ENCODE measurements at places on chromosomes 5 and 9.

- no peak for DNase-seq
Measured at GRCh38 chr5:126971455-126972031, 58.8 kb downstream of the MARCHF3 start.

- DNase-seq, result peak; percentile 85
Measured at GRCh38 chr9:133375724-133376654, at the start of the genes STKLD1 and SURF4. Gene STKLD1, plus strand, starts transcription at chr9:133376366. Its CDS starts 108 bp downstream, at chr9:133376474. Gene SURF4, minus strand, starts transcription at chr9:133376060. Its CDS starts 91 bp downstream, at chr9:133375969.

DNA sequence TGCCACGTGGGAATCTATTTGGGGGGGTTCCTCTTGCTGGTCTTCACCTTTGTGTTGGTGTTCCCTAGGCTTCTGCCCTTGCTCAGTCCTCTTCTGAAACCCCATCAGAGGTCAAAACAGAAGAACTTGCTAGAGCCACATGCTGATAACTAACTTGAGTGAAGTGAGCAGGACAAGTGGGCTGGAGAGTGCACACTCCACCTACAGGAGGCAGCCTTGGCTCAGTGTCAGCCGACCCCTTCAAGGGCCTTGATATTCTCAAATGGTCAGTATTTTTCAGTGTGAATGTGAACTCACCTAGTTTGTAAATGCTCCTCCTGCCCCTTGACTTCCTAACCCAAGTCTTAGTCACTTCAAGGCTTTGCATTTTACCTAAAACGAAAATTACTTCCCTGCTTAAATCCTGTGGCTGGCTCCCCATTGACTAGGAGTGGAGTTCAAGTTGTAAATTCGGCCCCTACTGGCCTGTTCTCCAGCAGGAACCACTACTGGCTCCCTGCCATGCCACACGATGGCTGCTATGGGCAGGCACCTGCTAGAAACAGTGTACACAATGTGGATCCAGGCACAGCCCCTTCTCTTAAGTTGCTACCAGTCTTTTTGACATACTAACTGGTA is 3.6 kb upstream of the SLC1A3 start:
- no peak for DNase-seq

DNA sequence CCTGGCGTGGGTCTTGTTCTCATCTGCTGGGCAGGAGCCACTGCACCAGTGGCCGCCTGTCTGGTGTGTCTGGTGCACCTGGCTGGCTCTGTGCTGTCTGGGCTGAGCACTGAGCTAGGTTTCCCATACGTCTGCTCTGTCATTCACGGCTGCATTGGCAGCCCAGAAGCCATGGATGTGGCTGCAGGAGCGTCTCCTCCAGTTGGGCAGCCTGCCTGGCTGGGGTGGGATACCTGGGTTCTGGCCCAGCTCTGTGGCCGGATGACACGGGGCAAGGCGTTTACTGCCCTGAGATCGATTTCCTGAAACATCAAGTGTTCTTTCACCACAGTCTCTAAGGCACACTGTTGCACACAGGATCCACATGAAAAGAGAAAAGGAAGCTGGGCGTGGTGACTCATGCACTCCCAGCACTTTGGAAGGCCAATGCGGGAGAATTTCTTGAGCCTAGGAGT is 25.5 kb upstream of the SLC25A51 start:
- no peak for DNase-seq

DNA sequence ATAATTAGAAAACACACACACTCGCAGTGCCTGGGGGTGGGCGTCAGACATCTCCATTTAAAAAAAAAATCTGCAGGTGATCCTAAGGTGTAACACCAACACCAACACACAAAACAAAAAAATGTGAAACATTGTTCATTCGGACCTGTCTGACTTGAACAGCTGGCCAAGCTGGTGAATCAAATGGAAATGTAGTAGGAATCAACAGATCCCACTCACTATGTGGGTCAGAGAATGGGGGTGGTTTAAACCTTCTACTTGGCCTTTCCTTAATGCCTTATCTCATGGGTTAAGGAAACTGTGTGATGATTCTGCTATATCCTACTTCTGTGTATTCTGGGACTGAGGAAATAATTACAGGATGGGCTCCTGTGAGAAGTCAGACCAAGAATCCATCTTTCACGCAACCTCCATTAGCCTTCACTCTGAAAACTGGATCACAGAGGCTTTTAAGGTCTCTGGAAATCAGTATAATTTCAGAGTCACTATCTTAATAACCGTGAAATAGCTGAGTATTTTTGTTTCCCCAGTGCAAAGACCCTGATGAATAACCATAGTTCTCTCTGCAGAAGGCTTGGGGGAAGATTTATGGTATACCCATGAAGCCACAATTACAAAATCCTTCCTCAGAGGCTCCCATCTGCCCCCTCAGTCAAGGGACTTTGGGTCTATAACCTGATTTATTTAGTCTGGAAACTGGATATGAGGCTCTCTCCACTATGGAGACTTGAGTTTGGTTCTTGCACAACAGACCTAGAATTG is 17.2 kb upstream of the MCCC2 start:
- no peak for DNase-seq

GRCh38 chr5:61030163-61030482 is 85.1 kb downstream of the NDUFAF2 start:
- no peak for DNase-seq

DNA sequence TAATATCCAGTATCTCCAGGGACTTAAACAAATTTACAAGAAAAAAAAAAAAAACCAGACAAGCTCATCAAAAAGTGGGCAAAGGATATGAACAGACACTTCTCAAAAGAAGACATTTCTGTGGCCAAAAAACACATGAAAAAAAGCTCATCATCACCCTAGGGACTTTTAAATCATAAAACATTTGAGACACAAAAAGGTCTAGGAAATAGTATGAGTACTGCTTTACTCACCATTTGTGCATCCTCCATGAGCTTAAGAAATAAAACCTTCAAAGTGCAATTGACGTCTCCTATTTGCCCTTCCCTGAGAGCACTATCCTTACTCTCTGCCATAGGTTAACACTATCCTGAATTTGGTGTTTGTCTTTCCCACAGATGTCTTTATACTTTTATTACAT is 193.7 kb upstream of the NREP start:
- no peak for DNase-seq

DNA sequence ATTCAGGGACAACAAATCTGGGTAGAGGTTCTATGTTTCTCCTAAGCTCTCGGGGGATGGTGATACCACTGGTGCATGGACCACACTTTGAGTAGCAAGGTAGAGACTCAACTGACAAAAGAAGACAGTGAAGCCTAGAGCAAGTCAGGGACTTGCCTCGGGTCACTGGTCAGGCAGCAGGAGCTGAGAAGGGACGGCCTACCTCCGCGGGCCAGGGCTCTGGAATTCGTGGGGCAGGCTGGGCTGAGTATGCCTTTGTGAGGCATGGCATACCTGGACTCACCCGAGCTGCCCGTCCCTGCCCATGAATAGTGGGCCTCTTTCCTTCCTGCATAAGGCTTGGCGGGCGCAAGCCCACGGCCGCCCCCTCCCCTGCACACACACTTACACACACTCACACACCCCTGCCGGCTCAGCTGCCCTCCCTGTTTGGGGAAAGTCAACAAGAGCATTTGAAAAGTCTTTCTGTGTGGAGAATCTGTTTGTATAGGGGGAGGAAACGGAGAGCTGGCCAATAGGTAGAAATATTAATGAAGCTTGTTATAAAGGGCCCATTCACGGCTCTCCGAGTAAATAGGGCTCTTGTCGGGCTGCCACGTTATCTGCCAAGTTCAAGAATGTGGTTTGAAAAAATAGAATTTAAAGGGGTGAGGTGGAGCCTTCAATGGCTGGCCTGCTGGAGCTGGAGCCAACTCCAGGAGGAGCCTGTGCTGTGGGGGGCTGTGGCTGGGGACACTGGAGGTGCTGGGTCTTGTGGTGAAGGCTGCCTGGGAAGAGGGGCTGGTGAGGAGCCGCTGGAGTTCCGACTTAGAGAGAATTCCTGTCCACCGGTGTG is 19.1 kb upstream of the KIF12 start:
- DNase-seq, result no peak

GRCh38 chr5:149348518-149348917 is 3.2 kb downstream of the GRPEL2 start:
- no peak for DNase-seq

DNA sequence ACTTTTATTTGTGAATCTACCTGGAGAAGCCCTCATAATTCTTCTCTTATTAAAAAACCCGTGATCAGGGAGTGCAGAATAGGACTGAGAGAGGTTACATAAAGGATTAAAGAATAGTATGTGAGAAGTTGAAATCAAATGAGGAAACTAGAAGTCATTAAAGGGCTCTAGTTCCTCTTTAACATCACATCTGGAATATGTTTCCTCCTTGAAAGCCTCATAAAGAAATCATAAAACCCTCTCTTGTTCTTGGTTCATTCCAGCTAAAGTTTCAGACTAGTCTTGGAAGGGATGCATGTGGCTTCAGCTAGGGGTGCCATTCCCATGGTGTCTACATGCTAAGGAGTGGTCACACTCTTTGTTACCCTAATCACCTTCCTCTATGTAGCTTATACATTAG is 5.7 kb upstream of the C5orf46 start:
- DNase-seq, result no peak

DNA sequence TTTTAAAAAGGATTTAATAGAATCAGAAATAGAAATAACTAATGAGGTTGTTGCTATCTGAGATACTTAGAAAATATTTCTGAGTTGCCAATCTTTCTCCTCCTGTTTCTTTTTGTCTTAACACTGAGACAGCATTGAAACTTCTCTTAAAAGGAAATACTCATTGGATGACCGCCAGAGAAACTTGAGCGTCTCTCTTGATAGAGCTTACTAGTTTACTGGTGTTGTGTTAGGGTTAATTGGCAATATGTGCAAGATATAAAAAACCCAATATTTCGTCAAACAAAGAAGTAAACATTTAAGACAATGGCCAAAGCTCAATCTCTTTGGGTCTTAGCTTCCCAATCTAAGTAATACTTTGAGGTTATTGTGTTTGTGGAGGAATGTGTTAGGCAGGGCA is 176.4 kb upstream of the CHD1 start:
- DNase-seq, result no peak

DNA sequence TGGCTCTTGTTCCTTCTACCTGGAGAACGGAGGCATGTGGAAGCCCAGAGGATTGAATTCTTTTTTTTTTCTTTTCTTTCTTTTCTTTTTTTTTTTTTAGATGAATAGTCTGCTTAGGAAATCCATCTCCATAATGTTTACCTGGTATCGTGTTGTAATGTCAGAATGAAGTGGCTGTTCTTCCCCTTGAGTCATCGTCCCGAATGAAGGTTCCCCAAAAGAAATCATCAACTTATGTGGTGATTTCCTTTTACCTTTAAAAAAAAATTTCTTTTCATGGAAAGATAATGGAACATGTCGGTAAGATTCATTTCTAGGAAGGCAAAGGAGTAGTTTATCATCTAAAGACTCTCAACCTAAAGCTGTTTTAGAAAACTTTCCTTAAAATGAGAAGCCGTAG is 59.7 kb downstream of the DOCK8 start:
- no peak for DNase-seq

DNA sequence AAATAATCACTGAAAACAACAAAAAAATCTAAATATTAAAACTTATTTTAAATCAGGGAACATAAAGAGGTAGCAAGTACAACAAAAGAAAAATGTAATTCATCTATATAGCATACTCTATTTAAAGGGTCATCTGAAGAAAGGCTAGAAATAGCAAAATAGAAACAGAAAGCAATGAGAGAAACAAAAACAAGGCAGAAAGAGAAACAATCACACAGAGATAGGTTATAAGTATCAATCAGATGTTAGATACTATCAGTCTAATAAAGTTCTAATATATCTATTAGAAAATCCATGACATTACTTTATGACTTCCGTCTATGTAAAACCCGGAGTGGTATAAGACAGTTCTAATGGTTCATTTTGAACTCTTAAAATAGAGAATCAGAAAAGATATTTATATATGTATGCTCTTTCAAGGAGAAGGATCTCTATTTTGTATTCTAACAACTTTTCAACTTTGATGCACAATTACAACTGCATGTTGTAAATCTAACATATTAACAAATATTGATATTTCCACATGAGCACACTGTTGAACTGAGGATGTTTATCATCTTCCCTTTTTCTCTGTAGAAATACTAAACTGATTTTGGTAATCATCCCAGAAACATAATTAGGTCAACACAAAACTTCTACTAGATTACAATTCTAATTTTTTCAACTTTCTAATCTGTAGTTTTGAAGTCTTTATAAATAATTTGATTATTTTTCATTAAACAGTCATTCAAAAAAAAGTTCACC is 15.8 kb downstream of the RICTOR start:
- no peak for DNase-seq

DNA sequence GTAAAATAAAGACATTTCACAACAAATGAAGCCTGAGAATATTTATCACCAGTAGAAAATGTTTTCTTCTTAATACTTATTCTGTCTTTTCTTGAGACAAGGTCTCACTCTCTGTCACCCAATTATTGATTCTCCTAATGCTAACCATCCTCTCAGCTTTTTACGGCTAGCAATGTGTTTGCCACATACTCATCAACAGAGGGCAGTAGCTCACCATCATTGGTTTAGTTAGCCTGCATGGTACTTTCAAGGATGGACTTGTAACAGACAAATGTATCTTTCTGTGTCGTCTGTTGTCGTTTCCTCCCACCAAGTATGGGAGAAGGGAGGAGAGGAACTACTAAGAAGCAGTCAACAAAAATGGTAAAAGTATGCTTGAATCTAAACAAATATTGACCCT is 5.9 kb upstream of the ACO1 start:
- DNase-seq, result no peak

- no peak for DNase-seq
Measured at GRCh38 chr5:30871196-30871595, 322.3 kb upstream of the CDH6 start.

DNA sequence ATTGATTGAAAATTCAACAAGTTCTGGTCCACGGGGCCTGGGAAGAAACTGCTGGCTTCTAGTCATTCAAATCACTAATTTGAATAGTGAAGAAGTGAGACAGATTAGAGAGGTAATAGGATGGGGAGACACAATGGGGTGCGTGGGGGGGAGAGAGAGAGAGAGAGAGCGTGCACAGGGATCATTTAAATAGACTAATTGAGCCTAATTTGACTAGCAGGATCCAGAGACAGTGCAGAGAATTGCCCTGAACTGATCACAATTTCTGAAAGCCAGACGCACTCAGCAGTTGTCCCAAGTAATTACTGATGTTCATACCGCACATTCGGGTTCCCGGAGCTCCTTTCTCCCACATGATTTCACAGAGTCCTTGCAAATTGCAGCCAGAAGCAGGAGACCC is 50.3 kb upstream of the C5orf58 start:
- DNase-seq, result no peak

- DNase-seq, result no peak
Measured at GRCh38 chr5:179120421-179120861, 60.3 kb downstream of the ZNF354C start.

- no peak for DNase-seq
Measured at GRCh38 chr9:83477571-83477970, 60.6 kb downstream of the FRMD3 start.

DNA sequence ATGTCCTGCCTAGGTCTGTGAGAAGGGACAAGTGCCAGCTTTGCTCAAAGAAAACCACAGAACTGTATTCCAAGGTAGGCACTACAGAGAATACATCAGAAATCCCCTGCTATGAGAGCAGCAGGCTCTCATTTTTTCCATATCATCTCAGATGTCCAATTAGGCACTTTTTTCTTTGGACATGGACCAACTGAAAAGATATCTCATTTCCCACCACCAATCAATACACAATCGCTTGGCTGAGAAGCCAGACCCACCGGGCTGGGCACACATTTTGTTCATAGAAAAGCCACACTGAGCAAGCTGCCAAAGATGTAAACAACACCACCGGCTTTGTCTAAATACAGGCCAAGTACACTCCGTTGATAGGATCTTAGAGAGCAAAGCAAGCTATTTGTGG is 25.9 kb downstream of the STOM start:
- DNase-seq, result no peak

GRCh38 chr5:65199993-65200675 is 281.6 kb downstream of the ADAMTS6 start:
- no peak for DNase-seq

All from stimulated activated CD4-positive, alpha-beta T cell treated with anti-CD3 and anti-CD28 coated beads, Interleukin-1b, Interleukin-23, amount 100 ng/mL, for 1 hour (primary cell).